ENCODE measurements at places on chromosomes 3 and 15.
A peak's percentile ranks its signal among the peaks of the same experiment; 100 is the strongest.

- no peak for DNase-seq
Observed at GRCh38 chr3:143045639-143046038, 44.3 kb downstream of the U2SURP start.

GRCh38 chr3:69425249-69425648, 39.4 kb upstream of the FRMD4B start:
- DNase-seq: peak; percentile 17

DNA sequence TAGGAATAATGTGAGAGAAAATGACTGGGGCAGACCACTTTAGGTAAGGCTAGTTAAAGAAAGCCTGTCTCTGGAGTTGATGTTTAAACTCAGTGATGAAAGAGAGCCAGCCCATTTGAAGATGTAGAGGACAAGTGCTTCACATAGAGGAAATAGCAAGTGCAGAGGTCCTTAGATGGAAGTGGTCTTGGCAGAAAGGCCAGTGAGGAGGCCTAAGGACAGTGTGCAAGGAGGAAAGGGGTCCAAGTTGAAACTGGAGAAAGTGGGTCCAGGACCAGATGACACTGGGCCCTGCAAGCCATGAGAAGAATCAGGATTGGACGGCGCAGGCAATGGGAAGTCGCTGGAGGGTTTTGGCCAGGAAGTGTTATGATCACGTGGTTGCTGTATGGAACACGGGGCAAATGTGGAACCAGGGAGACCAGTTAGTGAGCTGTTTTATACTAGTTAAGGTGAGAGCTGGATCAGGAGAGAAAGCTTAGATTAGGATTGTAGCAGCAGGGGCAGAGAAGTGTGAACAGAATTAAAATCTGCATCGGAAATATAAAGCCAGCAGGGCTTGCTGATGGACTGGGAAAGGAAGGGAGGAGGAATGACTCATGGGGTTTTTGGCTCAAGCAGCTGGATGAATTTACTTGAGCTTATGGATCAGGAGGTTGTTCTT, 48.0 kb upstream of the SCAANT1 start:
- peak; percentile 67 for DNase-seq

GRCh38 chr3:51637941-51638471, 33.0 kb upstream of the TEX264 start:
- DNase-seq: peak; percentile 36

DNA sequence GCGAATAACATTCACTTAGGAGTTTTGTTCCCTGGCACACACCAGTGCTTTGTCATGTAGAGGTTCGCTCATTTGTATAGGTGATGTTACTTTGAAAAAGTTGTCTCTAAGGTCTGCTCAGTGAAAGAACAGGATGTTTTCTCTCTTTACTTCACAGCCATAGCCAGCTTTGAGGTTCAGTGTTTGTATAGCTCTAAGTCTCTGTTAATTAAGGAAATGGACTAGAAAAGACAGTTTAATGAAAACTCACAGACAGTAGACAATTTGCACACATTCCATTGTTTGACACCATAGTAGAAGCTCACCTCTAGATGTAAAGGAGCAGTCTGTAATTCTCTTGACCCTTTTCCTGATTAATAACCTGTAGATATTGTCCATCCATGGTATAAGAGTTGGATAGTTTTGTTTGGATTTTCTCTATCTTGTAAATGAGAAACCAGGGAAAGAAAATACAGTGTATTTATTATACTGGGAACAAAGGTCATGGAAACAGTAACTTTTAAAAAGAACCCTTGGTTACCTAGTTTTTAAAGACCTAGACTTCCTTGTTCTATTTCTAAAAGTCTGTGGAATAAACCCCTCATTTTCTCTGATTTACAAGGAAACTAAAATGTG, 50.4 kb downstream of the PDE8A start:
- DNase-seq: no peak

DNA sequence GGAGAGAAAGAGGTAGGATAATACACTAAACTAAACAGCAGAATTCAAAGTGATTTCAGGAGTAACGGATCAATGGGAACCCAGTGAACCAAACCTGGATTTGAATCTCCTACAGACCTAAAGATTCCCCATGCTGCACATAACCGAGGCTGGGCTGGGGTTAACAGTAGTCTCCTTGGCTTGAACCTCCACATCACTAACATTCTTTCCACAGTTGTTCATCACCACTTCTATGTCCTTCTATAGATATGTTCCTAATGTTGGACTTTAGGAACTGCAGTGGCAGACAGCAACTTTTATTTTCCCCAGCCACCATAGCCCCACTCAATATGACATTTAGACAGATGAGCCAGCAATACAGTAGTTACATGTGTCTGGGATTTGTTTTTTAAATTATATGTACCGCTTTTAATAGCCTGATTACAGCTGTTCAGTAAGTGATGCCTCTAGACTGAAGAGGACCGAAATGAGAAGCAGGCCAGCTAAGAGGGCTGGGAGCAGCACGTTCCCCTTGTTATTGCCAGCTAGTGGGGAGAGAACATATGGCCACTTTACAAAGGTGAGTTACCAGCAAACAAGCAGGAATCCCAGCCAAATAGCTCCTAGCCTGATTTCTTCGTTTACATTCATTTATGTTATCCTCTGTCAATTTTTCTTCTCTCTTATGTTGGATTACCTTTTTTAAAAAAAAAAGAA, 472.6 kb upstream of the CDIN1 start:
- DNase-seq: no peak

DNA sequence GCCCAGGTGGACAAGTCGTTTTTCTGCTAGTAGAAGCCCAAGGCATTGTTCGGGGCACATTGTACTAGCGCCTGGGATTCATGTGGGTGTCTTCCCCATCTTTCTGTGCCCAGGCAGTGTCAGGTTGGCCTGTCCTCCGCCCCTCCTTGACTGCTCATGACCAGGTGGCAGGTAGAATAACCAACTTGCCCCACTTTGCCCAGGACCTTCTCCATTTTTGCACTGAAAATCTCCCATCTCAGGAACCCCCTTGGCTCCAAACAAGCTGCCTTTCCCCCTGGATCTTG, 33.9 kb downstream of the PLA2G4D start:
- no peak for DNase-seq

- no peak for DNase-seq
Observed at GRCh38 chr3:96706509-96706908, 107.9 kb upstream of the EPHA6 start.

GRCh38 chr15:70195587-70196305, 98.0 kb upstream of the TLE3 start:
- DNase-seq: no peak

- DNase-seq: no peak
Observed at GRCh38 chr3:129626744-129627349, 20.4 kb upstream of the PLXND1 start.

- no peak for DNase-seq
Observed at GRCh38 chr3:148901987-148902791, 37.1 kb downstream of the CPA3 start.

GRCh38 chr3:14377838-14378169, 24.6 kb upstream of the SLC6A6 start:
- DNase-seq: no peak

DNA sequence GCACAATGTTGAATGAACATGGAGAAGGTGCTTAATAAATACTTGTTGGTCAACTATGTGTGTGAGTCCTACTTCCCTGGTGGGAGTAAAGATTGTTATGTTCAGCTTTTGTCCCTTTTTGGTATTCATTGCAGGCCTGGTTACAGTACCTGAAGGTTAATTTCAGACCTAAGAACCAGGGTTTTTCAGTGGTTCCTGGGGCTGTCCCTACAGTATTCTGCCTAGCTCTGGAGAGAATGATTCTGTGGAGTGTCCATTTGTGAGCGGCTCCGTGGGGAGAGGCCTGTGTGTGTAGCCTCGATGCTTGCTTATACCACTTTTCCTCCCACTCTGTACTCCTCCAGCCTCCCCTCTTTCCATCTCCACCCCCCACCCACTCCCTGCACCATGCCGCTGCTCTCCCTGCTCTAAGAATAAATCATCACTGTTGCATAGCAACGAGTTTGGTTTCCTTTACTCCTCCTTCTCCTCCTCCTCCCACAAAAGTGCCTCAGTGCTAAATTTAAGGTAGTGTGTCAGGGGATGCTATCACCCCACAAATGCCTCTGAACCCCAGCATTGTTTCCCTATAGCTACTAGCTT, 150.6 kb upstream of the ROPN1 start:
- DNase-seq: no peak

GRCh38 chr15:89784686-89784960, 8.5 kb downstream of the MESP2 start:
- no peak for DNase-seq

DNA sequence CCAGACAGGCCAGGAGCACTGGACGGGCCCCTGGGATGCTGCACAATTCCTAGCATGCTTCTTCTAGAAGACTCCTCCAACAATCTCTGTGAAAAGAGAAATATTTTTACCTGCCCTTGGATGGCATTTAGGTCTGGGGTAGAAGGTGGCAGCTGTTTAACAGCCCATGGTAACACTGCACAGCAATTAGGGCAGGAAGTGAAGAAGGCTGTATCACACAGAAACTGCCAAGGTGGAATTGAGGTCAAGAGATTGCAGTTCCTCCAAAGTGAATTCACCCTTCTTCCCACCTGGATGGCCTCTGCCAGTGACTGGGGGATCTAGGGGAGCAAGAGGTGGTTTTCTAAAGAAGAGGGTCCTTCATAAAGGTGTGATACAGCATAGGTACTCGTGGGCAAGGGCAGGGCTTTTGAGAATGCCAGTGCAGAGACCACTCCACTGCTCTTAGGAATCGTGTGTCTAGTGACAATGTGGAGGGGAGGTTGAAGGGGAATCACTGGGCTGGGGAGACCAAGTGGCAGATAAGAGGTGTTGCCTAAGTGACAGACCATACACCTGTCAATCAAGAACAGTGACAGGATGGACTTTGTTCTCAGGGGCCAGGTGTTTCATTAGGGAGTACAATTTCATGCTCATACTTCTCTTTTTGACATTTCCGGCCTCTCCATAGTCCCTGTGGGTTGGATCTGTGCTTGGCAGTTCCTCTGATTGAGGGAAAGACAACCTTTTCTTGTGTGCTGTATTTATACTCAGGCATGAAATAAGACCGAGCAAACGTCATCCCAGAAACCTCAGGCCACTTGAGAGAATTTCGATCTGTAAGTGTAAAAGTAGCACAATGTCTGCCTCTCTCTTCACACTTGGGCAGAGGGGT, 83.5 kb upstream of the BCL6 start:
- DNase-seq: no peak

- DNase-seq: no peak
Observed at GRCh38 chr15:67101911-67102598, 36.7 kb downstream of the SMAD3 start.

DNA sequence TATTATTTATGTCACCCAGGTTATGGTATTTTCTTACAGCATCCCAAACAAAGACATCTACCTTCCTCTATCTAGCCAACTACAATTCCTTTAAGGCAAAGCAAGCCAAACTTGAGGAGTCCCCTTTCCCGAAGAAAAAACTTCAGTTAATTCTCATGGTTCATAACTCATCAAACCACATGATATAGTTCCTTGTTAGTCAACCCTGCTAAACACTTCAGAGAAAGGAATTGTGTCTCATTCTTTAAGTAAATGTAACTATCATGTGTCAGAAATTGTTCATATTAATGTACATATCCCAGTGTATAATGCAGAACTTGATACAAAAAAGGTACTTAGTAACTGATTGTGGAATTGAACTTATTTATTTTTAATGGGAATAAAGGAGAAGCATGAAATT, 44.4 kb downstream of the ST3GAL6 start:
- no peak for DNase-seq

DNA sequence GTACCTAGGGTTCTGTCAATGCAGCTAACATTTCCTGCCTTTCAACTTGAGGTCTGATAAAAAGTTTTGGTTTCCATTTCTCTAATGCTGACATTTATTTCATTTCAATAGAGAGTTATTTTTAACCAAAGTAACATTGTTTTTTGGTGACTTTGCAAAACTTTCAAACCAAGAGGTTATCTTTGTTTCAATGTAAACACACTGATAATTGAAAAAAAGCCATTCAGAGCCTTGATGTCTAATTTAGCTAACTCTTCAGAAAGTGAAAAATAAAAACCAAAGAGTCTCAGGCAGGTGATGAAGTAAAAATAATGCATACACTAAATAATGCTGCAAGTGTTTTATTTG, 9.6 kb upstream of the TIPARP start:
- no peak for DNase-seq

DNA sequence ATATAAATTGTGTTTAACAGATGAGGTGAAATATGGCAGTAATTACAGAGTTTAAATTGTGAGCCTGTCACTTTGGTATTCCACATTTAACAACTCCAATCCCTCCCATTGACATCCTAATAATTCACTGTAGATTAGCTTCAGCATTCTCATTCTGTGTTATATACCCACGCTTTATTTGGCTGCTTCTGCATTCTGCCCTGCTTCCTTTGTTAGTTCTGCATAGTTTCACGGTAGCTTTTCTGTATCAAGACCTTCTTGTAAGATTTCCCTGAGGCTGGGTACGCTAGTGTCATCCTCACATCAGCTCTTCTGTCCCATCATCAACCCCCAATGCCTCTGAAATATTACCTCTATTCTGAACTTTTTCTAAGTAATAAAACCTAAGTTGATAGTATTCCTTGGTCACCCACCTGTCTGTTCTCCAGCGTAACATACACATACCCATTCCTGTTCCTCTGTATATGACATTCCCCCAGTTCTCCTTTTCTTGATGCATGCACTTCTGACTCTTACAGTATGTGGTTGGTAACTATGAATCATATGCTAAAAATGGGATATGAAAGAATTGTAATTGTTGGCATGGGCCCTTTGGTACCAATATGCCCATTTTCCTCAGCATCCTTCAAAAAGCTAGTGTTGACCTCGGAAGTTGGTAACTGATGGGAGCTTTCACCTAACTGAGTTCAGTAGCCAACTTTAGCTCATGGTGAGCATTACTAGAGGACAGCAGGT, 171.2 kb downstream of the KLHL25 start:
- no peak for DNase-seq

GRCh38 chr3:57673156-57673555, 19.7 kb downstream of the DENND6A start:
- DNase-seq: no peak

- no peak for DNase-seq
Observed at GRCh38 chr3:51722362-51722761, 15.5 kb downstream of the GRM2 start.

DNA sequence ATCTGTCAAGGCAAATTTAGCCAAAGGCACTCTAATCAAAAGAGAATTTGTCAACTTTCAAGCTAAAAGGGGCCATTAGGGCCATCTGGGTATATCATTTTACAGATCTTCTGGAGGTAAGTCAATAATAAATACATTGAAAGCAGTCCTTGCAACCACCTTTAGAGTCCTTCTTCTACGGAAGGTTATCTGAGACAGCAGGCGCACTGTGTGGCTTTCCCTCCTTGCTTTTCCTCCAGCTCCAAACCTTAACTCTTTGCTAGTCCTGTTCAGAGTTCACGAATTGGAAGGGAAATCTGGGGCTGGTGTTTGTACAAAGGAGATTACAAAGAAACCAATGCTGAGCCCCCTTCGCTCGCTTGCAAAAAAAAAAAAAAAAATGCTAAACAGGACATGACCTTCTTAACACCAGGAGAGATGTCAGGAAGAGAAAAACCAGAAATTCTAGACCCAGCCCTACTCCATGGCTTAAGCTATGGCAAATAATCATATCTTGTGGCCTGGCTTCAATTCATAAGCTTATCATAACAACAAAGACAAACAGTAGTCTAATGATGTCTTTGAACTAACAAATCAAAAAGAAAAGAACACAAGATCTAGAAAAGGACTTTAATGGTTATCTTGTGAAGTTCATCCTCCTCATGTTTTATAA, 215.7 kb downstream of the STT3B start:
- no peak for DNase-seq

GRCh38 chr3:86733257-86733656, 257.7 kb downstream of the VGLL3 start:
- DNase-seq: no peak

GRCh38 chr15:80379693-80380092, 24.5 kb upstream of the ARNT2 start:
- DNase-seq: no peak
